ENCODE measurements at places on chromosomes 11 and 22.

GRCh38 chr11:109972939-109973338 lies 120.3 kb upstream of the ZC3H12C start:
- DNase-seq: no peak

DNA sequence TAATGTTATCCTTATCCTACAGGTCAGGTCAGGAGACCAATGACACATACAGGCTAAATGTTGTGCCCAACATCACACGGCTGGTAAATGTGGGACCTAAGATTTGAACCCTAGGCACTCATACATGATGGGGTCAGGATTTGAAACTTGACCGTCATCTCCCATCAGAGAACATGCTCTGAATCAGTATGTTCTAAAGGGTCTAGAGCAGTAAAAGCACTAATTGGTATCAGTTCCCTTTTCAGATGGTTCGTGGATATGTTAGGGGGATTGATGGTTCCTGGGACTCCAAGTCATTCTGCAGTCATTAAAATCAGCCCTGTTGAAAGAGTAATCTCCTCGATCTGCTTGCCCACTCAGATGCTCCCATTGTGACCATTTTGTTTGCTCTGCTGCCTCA lies 65.5 kb downstream of the BMAL1 start:
- DNase-seq: no peak

- DNase-seq: no peak
These were observed 544.4 kb downstream of the OPCML start for GRCh38 chr11:132987936-132988335.

DNA sequence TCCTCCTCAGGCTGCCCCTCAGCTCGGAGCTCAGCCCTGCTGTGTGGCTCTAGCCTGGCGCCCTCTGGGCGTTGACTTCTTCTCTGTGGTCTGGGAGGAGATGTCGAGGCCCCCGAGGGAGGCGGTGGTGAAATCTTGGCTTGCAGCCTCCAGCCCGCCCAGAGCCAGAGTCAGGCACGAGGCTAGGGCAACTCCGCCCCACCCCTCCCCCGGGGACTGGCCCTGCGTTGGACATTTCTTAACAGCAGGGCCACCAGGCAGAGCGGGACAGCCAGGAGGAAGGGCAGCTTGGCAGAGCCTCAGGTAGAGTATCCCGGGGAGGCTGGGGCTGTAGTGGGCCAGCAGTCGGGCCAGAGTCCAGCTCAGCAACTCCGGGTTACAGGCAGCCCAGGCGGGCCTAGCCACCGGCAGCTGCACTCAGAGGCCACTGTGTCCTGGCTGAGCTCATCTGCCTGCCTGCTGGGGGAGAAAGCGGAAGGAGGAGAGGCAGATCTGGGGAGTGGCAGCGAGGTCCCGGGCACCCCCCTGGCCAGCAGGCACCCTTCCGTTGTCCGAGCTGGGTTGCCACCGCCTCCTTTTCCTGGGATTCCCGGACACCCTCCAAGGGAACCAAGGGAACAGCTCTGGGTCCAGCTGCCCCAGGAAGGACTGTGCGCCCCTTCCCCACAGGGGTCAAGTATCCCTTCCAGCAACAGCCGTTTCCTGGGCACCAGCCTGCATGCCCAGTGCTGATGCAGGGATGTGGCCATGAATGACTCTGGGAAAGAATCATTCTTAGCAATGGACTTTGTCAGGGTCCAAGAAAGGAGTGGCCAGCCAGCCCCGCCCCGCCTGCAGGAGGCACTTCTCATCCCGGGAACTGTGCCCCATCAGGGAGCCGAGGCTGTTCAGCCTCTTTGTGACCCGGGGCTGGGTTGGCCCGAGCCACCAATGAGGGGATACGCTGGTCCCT lies at the start of gene ALDH3B1:
Gene ALDH3B1, plus strand, starts transcription at position 238 of the 952 bp plus-strand sequence. CDS start 4,971 bp downstream, outside the sequence.
- DNase-seq: peak; percentile 97

GRCh38 chr22:20434264-20434751 lies 3.3 kb downstream of the SCARF2 start:
- peak; percentile 43 for DNase-seq

GRCh38 chr11:15341587-15341986 lies 226.9 kb downstream of the INSC start:
- no peak for DNase-seq

DNA sequence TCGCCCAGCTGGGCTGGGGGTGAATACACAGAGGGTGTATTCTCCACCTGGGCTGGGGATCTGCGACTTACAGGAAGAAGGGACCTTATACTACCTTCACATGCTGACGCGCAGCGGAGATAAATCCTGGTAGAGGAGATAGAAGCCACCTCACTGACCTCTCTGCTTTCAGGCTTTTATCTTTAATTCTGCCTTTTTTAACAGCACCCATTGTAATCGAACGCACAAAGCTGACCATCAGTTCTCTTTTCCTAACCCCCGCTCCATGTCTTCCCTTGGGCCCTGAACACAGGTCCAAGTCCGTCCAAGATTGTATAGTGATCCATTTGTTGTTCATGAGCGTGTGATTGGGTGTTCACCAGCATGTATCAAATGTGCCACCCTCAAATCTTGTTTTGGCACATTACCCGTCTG lies 664 bp upstream of the LAMTOR1 start:
- DNase-seq: no peak

DNA sequence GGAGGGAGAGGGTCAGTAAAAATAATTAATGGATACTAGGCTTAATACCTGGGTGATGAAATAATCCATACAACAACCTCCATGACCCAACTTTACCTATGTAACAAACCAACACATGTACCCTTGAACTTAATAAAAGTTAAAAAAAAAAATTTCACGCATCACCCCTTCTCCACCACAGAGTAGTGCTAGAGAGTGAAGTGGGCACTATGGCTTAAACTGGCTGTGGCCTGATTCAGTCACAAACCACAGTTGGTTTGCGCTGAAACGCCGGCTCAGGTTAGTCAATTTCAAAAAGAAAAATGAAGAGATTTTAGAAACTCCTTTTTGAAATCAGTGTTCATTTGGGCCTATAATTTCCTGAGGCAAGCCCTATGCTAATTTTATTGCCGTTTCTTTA lies 144.3 kb downstream of the TRPC6 start:
- no peak for DNase-seq

- DNase-seq: no peak
These were observed 407 bp downstream of the QSER1 start for GRCh38 chr11:32893093-32893342.

- DNase-seq: no peak
These were observed 51.4 kb upstream of the RASD2 start for GRCh38 chr22:35489239-35489638.

DNA sequence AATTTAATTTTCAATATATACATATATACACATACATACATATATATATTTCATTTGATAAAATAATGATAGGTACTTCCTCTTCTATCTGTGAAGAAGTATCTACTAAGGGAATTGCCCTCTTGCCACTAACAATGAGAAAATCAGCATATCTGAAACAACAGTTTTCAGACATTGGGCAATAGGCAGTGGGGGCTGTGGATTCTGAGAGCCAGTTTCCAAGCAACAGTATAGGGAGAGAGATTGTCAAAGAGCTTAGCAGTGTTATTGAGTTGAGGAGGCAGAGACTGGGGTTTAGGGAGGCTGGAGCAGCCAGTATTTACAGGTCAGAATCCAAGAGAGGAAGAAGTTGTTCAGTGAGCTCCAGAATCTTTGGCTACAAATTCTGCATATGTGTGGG lies 119.3 kb downstream of the ARFGAP2 start:
- no peak for DNase-seq

- DNase-seq: no peak
These were observed 639.1 kb downstream of the TBC1D22A start for GRCh38 chr22:47401592-47401898.

GRCh38 chr11:82118946-82119345 lies 614.7 kb downstream of the FAM181B start:
- no peak for DNase-seq

DNA sequence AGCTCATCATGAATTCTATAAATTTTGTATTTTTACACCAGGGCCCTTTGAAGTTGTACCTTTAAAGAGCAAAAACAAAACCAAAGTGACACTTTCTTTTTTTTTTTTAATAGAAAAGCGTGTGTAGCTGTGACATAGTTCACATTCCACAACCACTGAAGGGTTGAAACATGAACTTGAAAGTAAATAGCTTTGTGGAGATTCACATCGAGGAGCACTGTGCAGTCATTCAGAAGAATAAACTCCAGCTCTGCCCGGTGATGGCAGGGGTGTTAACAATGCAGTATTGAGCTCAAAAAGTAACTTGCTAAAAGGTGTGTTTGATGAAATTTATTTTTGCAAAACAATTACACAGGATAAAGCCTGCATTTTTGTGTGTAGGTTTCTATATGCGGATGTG lies 1166.2 kb downstream of the TBC1D22A start:
- DNase-seq: no peak

GRCh38 chr22:46726986-46727317 lies 11.1 kb downstream of the CERK start:
- no peak for DNase-seq

GRCh38 chr22:25366408-25366807 lies 147.0 kb downstream of the CRYBB2 start:
- DNase-seq: no peak

- no peak for DNase-seq
These were observed 65.8 kb upstream of the MYOD1 start for GRCh38 chr11:17653611-17654010.

GRCh38 chr22:38724926-38725571 lies 19.3 kb downstream of the GTPBP1 start:
- no peak for DNase-seq

DNA sequence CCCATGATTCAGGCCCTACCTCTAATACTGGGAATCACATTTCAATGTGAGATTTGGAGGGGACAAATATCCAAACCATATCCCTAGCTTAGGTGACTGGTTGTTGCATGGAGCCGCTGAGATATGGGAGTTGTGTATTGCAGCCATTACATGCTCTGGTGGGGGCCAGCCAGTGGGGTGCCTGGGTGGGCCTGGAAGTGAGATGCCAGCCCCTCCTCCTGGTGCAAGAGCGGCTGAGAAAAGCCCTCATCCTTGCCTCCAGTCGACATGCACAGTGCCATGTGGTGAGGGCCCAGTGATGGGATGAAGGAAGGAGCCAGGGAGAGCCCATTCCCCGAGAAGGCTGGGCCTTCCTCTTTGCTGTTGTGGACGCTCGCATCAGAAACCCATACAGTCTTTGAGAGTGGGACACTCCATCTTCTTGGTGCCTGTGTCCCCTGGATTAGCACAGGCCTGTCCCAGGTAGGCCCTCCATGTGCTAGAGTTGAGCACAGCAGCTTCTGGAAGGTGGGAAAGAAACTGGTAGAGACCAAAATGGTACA lies 1043.0 kb downstream of the TBC1D22A start:
- DNase-seq: no peak

DNA sequence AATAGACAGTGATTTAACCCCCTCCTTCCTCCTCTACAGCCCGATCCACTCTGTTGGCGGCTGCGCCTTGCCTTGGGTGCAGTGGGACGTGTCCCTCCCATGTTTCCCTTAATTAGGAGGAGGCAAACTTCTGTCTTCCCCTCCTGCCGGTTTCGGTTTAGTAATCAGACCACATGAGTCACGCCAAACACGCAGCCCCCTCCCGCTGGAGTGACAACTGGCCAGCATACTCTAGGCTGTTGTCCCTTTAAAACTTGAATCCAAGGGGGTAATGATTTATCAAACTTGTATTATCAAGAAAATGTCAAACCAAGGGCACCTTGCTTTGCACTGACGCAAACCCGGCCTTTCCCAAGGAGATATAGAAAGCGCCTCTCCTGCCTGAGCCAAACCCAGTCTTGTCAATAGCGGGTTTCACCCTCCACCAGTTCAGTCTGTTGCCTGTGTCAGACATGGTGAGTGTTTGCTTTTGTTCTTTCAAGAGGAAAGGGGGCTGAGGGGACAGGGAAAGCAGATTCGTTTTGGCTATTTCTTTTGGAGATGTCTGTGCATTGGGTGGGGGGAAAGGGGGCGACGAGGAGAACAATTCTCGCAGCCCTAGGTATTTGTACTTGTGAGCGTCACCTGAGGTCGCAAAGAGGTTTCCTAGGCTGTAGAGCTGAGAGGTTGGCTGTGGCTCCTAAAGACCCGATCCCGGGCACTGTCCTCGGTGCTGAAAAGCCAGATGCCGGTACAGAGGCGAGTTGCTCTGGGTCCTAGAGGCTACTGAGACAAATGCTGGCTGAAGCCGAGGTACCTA lies at the start of gene SLC6A5:
Gene SLC6A5, plus strand, starts transcription at position 388 of the 799 bp plus-strand sequence. Its CDS starts 65 bp downstream, at position 453.
- no peak for DNase-seq

GRCh38 chr11:18416459-18416858 lies 4.3 kb downstream of the LDHC start:
- no peak for DNase-seq

DNA sequence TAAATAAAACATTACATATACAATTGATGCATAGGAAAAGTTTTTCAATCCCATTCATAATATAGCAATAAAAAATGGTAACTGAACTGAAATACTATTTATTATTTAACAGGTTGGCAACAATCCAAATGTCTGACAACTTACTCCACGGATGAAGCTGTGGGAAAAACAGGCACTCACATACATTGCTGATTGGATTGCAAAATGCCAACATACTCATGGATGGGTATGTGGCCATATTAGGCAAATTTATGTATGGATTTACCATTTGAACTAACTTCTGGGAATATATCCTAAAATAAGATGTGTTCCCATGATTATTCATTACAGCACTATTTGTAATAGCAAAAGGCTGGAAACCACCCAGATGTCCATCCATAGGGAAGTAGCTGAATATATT lies 3.2 kb upstream of the BIRC2 start:
- no peak for DNase-seq

GRCh38 chr22:31346255-31346732 lies at the start of gene PATZ1:
Gene PATZ1, minus strand, starts transcription at chr22:31346346. Its CDS starts 744 bp downstream, at chr22:31345602.
- DNase-seq: peak; percentile 85

DNA sequence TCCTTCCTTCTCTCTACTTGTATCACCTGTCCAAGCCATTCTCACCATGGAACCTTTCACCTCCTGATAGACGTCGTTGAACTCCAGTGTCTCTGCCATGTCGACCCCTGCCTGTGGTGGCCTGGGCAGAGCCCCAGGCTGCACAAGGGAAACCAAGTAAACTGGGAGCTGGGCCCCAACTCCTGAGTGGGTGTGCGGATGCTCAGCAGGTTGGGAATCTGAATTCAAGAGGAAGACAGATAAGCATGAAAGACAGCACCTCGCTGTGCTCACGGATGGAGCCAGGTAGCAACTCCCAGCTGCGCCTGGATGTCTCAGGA lies 709 bp downstream of the SSRP1 start:
- DNase-seq: no peak

GRCh38 chr22:39634530-39635405 lies 64.2 kb downstream of the CACNA1I start:
- DNase-seq: no peak

DNA sequence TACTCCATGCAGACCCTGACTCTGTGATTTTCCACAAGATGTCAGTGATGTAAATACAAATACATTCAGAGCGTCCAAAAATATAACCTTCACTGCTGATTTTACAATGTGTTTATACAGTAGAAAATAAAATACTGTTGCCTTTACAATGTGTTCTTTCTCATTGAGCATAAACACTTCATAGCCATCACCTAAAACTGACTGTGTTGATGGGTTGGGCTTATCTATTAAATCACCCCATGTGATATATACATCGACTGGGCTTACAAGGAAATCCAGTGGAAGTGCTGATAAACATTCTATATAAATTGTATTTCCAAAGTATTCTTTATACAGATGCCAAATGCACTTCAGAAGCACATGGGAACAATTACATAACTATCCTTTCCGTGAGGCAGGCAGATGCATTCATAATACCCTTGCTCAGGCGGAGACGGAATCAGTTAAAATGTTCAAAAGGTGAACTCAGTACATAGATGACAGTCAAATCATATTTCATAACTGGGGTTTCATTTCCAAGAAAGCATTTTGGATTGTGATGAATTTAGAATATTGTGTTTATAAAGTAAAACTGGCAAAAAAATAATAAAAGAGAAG lies 27.7 kb downstream of the DDI1 start:
- no peak for DNase-seq

GRCh38 chr22:48594016-48594756 lies 1233.5 kb downstream of the BRD1 start:
- no peak for DNase-seq

GRCh38 chr22:34067031-34067430 lies 146.8 kb upstream of the LARGE1 start:
- no peak for DNase-seq
